ENCODE measurements at places on chromosomes 2 and 18. TPM values are rescaled to one million over a fixed set of nuclear protein-coding genes. Genes with fewer than 3 reads are reported as not detected.
A peak's percentile ranks its signal among the peaks of the same experiment; 100 is the strongest.

Gene HOXD10
- total RNA-seq: not detected

DNA sequence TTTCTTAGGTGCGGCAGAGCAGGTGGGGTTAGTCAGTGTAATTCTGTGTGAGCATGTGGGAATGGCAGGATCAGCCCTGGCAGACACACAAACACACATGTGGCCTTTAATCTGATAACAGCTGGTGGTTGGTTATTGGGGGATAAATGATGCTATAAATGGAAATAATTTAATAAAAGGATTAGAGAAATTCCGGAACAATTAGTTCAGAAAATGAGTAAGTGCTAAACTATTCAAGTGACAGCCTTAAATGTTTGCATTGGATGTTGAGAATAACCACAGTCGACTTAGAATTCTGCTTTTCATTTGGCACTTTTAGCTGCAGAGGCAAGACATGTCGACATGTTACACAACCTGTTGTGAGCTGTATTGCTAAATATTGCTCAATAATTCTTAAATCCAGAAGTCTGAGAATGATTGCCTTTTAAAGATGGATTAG lies 7.2 kb downstream of the SMYD1 start:
- no peak for DNase-seq

DNA sequence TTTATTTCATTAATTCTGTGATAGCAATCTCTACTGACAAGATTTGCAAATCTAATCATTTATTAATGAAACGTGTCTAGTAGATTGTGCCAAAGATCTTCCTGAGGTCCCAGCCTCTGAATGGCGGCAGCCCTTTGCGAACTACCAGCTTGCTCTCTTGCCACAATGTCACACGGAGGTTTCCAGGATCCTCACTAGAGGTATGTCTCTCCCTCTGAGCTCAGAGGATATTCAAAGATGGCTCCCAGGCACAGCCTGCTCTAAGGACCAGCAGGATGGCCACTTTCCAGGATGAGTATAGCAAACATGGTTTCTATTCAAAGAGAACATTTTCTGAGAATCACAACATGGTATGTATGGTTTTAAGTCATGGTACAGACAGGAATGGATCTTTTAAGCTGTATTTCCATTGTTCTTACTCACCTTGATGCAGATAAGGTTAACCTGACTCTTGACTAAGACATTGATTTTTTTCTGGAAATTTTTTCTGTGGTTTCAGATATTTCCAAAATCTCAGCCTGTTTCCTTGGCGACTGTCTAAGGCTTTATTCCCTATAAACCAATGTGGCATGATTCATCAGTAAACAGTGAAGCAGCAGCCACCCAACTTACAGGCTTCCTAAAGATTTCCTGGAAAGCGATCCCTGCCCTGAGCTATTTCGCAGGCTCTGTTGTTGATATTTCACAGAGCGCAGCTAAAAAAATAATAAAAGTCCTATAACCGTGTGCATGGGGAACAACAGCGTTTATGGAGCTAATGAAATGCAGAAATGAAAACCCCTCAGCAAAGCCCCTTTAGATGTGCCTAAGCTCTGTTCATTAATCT lies 54.1 kb upstream of the KLF7 start:
- no peak for DNase-seq

- DNase-seq: peak; percentile 89
Measured at GRCh38 chr2:36478332-36478738, 119.6 kb downstream of the FEZ2 start.

DNA sequence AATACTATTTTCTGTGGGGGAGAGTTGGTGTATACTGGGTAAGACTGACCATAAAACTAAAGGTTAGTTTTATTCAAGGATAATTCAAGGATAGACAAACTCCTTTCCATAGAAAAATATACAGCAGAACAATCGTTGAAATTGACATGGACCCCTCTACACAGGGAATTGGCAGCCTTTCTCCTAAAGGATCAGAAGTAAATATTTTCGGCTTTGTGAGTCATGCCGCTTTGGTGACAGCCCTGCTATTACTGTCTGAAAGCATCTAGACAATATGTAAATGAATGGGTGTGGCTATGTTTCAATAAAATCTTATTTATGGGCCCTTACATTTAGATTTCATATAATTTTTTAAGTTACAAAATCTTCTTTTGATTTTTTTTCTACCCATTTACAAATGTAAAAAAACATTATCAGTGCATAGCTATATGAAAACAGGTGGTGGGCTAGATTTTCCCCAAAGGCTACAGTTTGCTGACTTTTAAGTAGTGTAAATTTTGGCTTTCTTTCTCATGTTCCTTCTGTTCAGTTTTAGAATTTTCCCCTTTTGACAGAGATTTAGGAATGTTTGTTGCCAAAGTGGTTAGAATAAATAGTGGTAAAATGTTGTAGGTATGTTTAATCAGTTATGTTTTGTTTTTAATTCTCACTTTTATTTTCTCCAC lies 270.6 kb downstream of the DCC start:
- DNase-seq: no peak

Gene CAD
- total RNA-seq: 62.8 TPM

DNA sequence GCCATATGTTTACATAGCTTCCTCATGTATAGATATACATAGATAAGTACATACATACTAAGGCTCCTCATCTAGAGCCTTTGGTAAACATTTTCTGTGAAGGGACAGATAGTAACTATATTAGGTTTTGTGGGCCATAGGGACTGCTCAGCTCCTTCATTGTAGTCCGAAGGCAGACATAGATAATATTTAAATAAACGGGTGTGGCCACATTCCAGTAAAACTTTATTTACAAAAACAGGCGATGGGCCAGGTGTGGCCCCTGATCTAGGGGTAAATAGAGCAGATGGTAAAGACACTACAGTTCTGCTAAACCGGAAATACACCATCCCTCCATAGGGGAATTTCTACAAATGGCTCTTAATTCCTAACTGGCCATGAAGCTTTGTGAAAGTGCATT lies 7.3 kb downstream of the COQ10B start:
- no peak for DNase-seq

DNA sequence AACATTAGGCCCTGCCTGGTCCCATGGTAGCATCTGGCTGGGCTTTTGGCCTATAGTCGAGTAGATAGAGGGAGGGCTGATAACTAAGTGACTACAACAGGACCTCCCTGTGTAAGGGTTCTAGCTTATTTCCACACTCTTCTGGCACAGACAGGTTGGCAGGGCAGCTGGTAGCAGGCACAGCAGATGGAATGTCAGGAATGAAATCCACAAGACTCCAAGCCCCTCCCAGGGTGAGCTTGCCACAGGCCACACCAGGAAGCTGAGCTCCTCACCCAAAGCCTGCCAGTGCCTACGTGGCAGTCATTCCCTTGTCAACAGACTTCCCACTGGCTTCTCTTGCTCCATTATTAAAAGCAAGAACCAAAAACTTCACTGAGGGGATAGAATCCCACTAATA lies 20.7 kb upstream of the C1QL2 start:
- no peak for DNase-seq

DNA sequence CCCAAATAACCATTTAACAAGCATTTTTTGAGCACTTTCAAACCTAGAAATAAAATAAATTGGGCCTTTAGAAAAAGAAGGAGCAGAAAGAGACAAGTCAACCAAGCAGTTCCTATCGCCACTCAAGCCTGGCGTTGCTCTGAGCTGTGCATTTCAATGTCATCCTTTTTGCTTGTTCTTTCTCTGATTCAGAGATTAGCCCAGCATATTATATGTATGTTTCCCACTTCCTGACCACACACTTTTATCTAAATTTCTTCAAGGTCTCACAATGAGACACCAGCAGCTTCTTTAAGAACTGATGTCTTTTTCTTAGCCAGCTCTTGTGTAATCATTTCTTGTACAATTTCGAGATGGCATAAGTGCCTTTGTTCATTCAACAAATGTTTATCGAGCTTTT lies 344.5 kb upstream of the ID2 start:
- no peak for DNase-seq

DNA sequence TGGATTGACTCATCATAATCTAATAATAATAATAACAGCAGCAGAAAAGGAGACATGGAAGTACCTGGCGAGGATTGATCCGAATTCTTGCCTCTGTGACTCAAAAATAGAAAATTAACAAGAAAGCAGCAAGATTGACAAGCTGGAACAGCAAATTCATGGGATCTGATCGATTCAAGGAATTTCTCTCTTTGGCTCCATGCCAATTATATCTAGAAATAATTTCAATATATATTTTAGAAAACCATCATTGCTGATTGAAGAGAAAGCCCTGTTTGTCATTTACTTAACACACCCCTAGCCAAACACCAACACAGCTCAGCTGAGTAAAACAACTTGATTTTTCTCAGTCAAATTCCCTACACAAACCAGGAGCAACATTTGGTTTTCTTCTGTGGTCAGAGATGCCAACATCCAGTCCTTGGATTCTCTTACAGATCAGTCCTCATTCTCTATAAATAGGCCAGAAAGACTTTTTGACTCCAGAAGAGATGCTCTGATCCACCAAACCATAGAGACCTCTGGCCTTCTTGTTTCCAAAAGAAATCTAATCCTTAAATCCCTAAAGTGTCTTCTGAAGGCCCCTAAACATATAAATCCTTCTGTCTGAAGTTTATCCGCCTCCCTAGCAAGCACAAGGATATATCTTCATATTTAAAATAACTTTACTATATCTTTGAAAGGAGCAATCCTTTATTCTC lies 129.9 kb downstream of the CACNB4 start:
- no peak for DNase-seq

GRCh38 chr2:13284688-13285087 lies 568.0 kb downstream of the TRIB2 start:
- DNase-seq: no peak

DNA sequence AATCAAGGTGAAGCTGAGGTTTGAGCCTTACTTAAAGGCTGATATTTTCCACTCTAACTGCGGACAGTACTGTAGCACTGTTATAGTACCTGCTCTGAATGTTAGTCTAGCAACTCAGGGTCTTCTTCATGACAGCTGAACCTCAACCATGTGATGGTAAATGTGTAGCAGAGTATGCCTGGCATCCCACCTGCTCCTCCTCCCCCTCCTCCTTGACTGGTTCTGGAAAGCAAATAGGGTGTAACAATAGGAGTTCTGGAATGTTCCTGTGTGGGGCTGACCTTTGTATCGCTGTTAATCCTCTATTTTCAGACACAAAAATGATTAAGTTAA lies 447 bp upstream of the CCL20 start:
- no peak for DNase-seq

DNA sequence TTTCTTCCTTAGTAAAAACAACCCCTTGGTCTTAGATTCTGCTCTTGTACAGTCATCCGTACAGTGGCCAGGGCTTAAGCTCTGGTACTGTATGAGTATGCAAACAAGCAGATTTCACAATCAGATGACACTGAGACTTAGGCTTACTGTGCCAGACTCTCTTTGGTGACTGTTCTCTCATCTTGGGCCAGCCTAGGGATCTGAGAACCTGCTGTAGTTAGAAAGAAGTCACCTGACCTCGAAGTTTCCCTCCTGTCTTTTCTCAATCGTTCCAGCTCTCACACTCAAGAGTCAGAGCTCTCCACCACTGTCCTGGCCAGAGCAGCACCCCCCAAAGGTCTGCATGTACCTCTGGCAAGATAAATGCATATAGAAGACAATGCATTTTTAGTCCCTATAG lies 63.2 kb downstream of the ZEB2 start:
- no peak for DNase-seq

DNA sequence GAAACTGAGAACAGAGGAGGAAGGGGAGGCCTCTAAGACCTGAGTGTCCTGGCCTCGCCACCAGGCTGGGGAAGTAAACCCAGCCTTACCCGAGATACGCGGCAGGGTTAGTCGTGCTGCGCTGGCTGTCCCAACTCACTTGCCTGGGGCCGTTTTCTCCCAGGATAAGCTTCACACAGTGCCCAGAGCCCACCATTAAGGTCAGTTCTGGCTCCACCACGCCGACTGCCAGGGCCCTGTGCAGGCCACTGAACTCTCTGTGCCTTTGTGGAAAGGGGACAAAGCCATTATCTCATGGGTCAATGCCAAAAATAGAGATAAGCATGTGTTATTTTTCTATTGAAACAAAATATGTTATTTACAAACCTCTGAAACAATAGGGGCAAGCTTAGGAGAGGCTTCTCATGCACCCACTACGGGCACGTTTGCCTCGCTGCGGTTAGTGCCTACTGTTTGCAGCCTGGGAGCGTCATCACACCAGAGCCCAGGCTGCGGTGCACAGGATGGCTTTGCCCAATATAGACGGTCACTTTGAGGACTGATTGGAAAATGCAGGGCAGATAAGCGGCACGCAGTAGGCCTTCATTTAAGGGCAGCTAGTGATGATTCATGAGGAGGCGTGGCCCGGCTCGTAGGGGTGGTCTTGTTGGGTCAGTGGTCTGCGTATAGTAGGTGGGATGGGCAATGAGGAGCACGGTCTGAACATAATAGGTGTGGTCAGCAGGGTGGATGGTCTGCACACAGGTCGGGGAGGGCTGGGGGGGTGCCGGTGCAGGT lies 242.1 kb downstream of the GLI2 start:
- DNase-seq: no peak

- DNase-seq: no peak
Measured at GRCh38 chr2:85945172-85945571, 56.4 kb upstream of the ST3GAL5 start.

GRCh38 chr2:143674051-143674450 lies 544.8 kb downstream of the ARHGAP15 start:
- DNase-seq: no peak

DNA sequence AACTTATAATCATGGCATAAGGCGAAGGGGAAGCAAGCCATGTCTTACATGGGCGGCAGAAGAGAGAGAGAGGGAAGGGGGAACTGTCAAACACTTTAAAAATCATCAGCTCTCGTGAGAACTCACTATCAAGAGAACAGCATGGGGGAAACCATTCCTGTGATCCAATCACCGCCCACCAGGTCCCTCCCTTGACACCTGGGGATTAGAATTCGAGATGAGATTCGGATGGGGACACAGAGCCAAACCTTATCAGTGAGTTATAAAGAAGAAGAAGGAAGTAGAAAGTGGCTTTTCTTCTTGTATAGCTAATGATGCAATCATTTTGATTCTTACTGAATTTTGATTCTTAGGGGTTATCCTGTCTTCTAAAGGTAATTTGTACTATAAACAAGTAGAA lies 51.4 kb downstream of the SMCHD1 start:
- no peak for DNase-seq

Data from pulmonary artery endothelial cell (primary cell).